ENCODE measurements at places on chromosomes 2 and 18.

DNA sequence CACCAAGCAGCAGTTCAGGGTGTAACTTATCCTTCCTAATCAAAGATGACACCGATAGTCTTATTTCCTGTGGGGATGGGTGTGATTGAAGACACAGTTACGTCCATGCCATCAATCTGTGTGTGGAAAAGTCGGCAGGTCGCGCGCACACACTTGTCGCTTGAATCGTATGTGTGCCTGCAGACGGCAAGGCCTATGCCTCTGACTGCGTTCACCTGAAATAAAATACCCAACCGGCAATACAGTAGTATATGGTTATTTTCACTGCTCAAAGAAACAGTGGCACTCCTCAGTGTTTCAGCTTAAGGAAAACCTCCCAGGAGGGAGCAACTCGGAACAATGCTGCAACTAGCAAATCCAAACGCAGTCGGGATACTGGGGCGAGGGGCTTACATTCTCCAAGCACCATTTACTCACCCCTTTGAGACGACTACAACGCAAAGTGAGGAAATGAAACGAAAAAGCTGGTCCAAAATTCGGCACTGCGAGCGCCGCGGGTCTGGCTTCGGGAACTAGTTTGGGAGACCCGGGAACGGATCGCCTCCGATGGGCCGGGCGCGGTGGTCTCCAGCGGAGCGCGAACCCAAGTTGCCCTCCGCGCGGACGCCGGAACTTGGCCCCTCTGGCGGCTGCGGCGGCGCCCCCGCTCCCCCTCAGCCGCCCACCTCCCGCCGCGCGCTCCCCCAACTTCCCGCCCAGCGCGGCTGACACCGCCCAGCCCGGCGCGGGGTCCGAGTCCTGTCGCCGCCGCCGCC is 675 bp downstream of the PRKD3 start:
- DNase-seq, result no peak

GRCh38 chr2:135299658-135300244 is 231.3 kb downstream of the ZRANB3 start:
- no peak for DNase-seq

DNA sequence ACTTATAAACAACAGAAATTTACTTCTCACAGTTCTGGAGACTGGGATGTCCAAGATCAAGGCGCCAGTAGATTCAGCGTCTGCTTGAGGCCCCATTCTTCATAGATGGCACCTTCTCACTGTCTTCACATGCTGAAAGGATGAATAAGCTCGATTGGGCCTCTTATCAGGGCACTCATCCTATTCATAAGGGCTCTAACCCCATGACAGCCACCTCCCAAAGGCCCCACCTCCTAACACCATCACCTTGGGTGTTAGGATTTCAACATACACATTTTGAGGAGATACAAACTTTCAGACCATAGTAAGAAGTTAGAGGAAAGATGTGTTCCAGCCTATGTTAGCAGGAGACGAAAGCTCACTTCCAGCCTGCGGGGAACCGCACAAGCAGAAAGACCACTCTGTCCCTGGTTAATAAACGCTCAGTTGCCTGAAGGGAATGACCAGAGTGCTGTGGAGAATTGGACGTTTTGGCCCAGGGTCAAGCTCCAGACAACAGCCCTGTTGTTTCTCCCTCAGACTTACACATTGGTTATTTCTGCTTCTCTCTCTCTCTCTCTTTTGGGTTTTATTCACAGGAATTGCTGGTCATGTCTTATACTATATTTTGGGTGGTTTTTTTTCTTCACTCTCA is 90.3 kb downstream of the MAPRE2 start:
- DNase-seq, result no peak

DNA sequence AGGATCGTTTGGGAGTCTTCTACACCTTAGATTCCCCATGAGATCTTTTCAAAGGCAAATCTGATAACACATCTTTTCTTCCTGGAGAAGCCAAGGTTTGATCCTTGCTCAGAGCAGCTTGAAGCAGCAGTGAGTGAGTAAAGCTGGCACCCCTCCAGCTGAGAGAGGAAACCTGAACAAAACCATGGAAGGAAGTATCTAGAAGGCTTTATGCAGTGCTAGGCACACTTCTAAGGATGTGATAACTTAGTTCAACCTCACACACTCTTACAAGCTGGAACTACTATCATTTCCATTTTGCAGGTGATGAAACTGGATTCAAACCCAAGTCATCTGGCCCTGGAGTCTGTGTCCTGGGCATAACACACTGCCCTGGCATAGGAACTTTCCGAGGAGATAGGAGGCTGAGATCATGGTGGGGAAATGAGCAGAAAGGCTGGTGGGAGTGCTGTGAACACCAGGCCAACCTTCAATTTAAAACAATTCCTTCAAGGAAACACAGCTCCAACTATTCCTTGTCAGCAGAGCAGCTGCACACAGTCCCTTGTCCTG is 71.2 kb downstream of the CTAGE1 start:
- DNase-seq, result no peak

GRCh38 chr2:75294362-75294761 is 95.0 kb upstream of the TACR1 start:
- DNase-seq, result no peak

Data from stimulated activated CD8-positive, alpha-beta memory T cell treated with anti-CD3 and anti-CD28 coated beads, Interleukin-2, amount 100 ng/mL, for 48 hours (primary cell).